ENCODE measurements at places on chromosomes 2 and 18. TPM values are rescaled to one million over a fixed set of nuclear protein-coding genes. Genes with fewer than 3 reads are reported as not detected.

The C1D gene
- 22.3 TPM for total RNA-seq

The GPAT2 gene
- 11.0 TPM for total RNA-seq

The GPD2 gene
- 67.8 TPM for total RNA-seq

The SLC30A3 gene
- 2.3 TPM for total RNA-seq

The CDCA7 gene
- total RNA-seq: 34.2 TPM

The ERFE gene
- total RNA-seq: 18.3 TPM

Data from PC-9 (cell line).